ENCODE measurements at places on chromosomes 4 and X. TPM values are rescaled to one million over a fixed set of nuclear protein-coding genes. Genes with fewer than 3 reads are reported as not detected.

Gene CSAG3
- not detected for total RNA-seq

Gene CT55
- total RNA-seq = not detected

- no peak for DNase-seq
Observed at GRCh38 chr4:152164561-152164960, 371.3 kb downstream of the FBXW7 start.

GRCh38 chrX:12249997-12250396, 111.7 kb downstream of the FRMPD4 start:
- DNase-seq = no peak

Measured in SJSA1 (cell line).